ENCODE measurements at places on chromosomes 2 and 18.

DNA sequence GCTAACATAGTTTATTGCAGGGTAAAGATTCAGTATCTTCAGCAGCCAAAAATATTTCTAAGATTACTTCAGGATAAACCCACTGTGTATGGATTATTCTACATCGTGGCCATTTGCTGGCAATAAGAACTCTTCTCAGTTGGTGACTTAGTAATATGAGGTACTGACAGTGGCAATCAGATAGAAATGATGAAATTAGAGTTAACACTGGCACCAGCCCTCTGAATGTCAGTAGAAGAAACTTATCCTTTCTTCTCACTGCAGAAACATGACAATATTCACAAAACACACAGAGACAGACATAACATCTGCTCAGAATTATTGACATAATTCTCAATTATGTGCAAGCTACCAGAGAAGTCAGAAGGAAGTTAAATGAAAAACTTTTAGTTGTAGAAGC lies 246.3 kb upstream of the COL3A1 start:
- no peak for DNase-seq

GRCh38 chr2:46699934-46700256 lies 215.7 kb downstream of the MCFD2 start:
- DNase-seq = no peak

DNA sequence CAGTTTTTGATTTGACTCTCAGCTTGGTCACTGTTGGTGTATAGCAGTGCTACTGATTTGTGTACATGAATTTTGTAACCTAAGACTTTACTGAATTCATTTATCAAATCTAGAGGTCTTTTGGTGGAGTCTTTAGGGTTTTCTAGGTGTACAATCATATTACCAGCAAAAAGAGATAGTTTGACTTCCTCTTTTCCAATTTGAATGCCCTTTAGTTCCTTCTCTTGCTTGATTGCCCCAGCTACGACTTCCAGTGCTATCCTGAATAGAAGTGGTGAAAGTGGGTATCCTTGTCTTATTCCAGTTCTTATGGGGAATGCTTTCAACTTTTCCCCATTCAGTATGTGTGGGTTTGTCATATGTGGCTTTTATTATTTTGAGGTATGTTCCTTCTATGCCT lies 312.9 kb upstream of the REV1 start:
- no peak for DNase-seq

DNA sequence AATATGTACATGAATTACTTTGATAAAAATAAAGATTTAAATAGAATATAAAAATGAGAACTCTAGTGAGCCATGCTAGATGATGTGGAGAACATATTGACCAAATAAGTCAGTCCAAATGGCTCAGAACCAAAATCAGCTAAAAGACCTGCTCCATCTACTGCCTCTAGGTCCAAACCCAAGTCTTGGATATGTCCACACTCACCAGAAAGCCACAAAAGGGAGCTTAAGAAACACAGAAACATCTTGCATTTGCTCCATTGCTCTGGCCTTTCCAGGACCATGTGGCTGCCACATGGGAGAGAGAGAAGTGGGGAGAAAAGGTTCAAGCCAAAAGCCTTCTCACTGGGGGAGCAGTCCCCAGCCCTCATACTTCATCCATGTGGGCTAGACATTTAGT lies 272.5 kb downstream of the DYSF start:
- DNase-seq = no peak

- no peak for DNase-seq
Observed at GRCh38 chr2:10282611-10283105, 20.0 kb upstream of the HPCAL1 start.

GRCh38 chr2:2842466-2842865 lies 511.4 kb upstream of the MYT1L start:
- no peak for DNase-seq

- DNase-seq = peak; percentile 78
Observed at GRCh38 chr2:46942143-46942526, 26.5 kb upstream of the MCFD2 start.

DNA sequence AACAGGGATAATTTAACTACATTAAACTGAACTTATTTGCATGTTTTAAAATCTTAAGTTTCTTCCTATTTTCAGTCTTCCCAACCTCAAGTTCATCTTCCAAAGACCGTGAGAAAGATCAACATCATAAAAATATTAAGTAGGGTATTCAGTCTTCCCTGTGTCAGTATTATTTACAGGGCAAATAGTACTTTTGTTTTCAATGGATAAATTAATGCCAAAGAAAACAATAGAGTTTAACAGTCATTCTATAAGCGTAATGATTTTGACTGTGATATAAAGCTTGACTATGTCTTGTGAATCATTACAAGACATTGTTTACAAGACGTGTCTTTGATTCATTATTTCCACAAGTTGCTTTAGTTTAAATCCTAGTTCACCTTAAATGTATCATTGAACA lies 48.0 kb upstream of the NRXN1 start:
- DNase-seq = no peak

GRCh38 chr2:128796321-128796720 lies 477.7 kb upstream of the HS6ST1 start:
- no peak for DNase-seq

GRCh38 chr2:158138255-158138654 lies 36.6 kb downstream of the UPP2 start:
- DNase-seq = no peak

GRCh38 chr18:38933910-38934510 lies 1368.4 kb upstream of the CELF4 start:
- no peak for DNase-seq

DNA sequence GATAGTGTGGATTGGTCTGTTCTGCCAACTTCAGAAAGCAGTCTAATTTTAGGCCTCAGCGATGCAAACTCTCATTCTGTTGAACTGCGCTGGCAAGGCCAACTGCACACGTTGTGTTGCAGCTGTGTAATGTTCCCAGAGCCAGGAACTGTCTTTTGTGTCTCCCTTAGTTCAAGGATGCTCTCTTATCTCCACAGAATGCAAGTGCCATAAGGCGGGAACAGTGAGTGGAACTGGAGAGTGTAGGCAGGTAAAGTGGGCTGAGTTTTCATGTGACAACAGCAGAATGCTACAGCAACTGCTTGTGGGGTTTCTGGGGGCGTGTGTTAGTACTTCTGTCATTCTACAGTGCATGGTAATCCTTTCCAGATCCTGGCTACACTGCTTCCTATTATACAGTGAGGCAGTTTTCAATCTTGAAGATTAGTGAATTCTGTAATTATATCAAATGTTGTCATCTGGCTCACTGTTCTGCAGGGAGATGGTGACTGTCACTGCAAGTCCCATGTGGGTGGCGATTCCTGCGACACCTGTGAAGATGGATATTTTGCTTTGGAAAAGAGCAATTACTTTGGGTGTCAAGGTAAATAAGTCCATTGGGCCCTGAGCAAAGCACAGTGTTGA lies 125.8 kb downstream of the LAMA3 start:
- DNase-seq = no peak

- no peak for DNase-seq
Observed at GRCh38 chr2:59851836-59852475, 701.5 kb downstream of the BCL11A start.

GRCh38 chr2:7031547-7032245 lies 114.5 kb downstream of the RNF144A start:
- DNase-seq = peak; percentile 11

- no peak for DNase-seq
Observed at GRCh38 chr2:96409820-96410164, 74.2 kb downstream of the NCAPH start.

DNA sequence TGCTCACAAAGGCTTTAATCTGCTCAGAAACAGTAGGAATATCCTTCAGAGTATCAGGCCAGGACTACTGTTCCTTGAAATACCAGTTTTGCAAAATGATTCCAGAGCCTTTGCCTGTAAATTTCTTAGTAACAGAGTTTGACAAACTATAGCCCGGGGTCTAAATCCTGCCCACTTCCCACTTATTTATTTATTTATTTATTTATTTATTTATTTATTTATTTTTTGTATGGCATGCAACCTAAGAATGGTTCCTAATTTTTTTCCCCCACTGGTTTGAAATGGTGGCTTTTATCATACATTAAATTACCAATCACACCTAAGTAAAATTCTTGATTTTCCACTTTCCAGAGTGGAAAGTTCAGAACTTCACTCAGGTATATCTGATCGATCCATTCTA lies 45.6 kb downstream of the KCNG3 start:
- DNase-seq = no peak

DNA sequence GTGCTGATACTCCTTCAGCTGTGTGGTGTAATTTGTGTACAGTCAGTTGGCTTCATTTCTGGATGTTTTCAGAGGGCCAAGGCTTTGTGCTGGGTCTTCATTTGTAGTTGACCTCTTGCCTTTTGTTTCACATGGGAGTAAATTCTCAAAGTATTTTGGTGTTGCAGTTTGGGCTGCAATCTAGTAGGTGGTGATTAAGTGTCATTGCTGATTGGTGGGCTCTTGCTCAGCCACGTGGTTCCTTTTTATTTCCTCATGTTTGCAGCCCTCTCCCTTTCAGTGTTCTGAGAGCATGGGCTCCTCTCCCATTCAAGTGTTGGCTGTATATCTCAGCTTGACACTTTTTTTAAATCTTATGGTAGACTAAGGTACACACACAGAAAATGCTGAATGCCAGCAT lies 96.8 kb downstream of the SNTG2 start:
- DNase-seq = no peak

GRCh38 chr18:9734189-9734588 lies 26.1 kb downstream of the RAB31 start:
- no peak for DNase-seq

DNA sequence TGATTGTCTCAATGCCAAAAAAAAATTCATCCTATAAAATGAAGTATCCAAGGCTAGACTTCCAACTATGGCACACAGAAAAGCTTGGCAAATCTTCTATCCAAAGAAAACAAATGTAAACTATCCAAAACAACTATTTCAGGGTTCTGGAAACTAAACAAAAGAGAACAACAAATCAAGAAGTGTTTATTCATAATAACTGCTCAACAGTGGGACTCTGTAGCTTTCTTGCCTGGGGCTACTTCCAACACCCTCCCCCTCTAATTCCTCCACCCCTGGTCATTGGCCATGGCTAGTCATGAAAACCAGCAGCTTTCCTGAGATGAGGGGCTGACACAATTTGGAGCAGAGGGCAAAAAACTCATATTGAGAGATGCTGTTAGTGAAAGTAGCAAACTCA lies 107.0 kb downstream of the EXOC6B start:
- no peak for DNase-seq

GRCh38 chr2:173989160-173989883 lies 24.1 kb upstream of the SP3 start:
- no peak for DNase-seq

DNA sequence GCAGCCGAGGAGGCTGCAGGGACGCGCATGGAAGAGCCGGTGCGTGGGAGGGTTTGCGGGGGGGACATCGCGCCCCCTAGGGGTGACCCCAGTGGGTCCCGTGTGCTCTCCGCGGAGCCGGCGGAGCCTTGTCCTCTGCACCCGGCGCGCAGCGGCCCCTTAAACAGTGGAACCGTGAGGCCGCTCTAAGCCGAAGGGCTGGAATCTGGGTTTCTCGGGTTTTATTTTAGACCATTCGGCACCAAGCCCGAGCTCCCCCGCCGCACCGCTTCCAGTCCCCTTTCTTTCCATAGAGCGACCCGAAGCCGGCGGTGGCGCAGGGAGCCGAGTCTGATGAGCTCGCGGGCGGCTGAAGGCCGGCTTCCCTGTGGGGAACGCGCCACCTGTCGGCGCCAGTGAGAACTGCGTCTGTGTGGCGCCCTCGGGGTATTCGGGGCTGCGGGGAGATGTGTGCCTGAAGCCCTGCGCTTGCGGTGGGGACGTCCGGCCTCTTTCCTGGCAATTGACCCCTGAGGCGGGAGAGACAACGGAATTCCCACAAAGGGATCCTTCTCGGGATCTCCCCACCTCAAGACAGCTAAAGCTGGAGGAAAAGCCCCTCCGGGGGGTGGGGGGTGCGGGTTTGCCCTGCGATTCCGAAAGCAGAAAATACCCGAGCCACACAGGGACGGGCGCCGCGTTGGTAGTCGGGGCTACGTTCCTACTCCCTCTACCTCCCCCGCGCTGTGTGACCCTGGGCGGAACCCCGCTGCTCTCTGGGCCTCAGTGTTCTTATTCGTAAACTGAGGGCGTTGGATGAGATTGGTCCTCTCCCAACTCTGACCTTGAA lies 8.2 kb upstream of the EN1 start:
- peak; percentile 88 for DNase-seq

GRCh38 chr2:99469394-99469793 lies 20.4 kb downstream of the REV1 start:
- DNase-seq = no peak

GRCh38 chr18:46449499-46449898 lies 207.5 kb downstream of the LOXHD1 start:
- no peak for DNase-seq

All from activated CD4-positive, alpha-beta T cell treated with anti-CD3 and anti-CD28 coated beads, Interleukin-2, amount 50 U/mL, for 48 hours (primary cell).